A549 (cell line): ENCODE measurements at places on chromosomes 5 and 9. TPM values are rescaled to one million over a fixed set of nuclear protein-coding genes. Genes with fewer than 3 reads are reported as not detected.

DNA sequence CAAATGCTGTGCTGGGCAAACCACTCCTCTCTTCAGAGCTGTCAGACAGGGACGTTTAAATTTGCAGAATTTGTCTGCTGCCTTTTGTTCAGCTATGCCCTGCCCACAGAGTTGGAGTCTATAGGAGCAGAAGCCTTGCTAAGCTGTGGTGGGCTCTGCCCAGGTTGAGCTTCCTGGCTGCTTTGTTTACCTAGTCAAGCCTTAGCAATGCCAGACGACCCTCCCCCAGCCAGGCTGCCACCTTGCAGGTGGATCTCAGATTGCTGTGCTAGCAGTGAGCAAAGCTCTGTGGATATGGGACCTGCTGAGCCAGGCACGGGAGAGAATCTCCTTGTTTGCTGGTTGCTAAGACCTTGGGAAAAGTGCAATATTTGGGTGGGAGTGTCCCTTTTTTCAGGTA, 314.9 kb downstream of the NNT start:
- no peak for DNase-seq

Gene GFRA3
- polyA plus RNA-seq = 0.04 to 0.07 TPM in 2 of 3 replicates, not detected in the other

- peak; percentile 65 for DNase-seq
These were observed 773.4 kb downstream of the BRINP1 start for GRCh38 chr9:118595719-118596305.

GRCh38 chr5:171450423-171451331, 31.2 kb downstream of the FGF18 start:
- DNase-seq = no peak

DNA sequence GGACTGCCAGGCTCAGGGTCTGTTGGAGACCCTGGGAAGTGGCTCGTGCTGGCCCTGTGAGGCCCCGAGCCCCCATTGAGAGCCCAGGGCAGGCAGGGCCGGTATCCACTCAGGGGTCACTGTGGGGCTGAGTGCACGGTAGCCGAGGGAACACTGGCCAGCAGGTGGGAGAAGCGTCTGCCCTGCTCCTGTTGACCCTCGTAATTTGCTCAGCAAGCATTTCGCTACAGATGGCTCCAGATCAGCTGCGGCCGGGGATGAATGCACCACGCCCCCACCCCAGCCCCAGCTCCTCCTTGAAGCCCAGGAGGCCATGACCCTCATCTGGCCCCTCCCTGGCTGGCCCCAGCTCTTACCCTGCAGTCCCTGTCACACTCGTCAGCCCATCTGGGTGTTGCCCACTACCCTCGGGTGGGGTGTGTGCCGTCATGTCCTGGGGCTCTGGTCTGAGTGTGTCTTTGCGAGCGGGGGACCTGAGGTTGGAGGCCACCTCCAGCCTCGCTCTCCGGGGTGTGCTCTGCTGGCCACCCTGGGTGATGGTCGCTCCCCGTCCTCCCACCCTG, 6.1 kb upstream of the NRARP start:
- peak; percentile 22 for DNase-seq

Gene NFIB
- polyA plus RNA-seq = 10.7 to 13.2 TPM (median 12.0 TPM) in 3 replicates

GRCh38 chr5:172697123-172698121, 56.4 kb downstream of the NEURL1B start:
- DNase-seq = peak; percentile 84

Gene OR1Q1
- polyA plus RNA-seq = 0.10 to 0.11 TPM in 2 of 3 replicates, not detected in the other
